SK-N-MC (cell line): ENCODE measurements at places on chromosomes 7 and 10.

GRCh38 chr10:15324113-15324512 is 47.0 kb downstream of the FAM171A1 start:
- no peak for DNase-seq

- DNase-seq: no peak
These were observed 730.5 kb downstream of the INHBA start for GRCh38 chr7:40972426-40972825.

GRCh38 chr7:30647589-30648364 is 34.5 kb downstream of the CRHR2 start:
- DNase-seq: no peak

- no peak for DNase-seq
These were observed 41.9 kb downstream of the MET start for GRCh38 chr7:116713918-116714317.

- DNase-seq: no peak
These were observed 5.4 kb downstream of the ARHGAP21 start for GRCh38 chr10:24718031-24718855.

GRCh38 chr7:48004638-48005037 is 24.3 kb downstream of the SUN3 start:
- no peak for DNase-seq

- no peak for DNase-seq
These were observed 123.5 kb downstream of the ADCY1 start for GRCh38 chr7:45697576-45698136.
